ENCODE measurements at places on chromosomes 3 and 15.

- H3K36me3 ChIP-seq = no peaks in the 10 kb centered on the region
- H3K27ac ChIP-seq = no peak overlapping the region
- no peak overlapping the region for H3K4me3 ChIP-seq
- no peaks in the 10 kb centered on the region for H3K4me1 ChIP-seq
- no peak for DNase-seq
These were observed 14.9 kb downstream of the FAM162A start for GRCh38 chr3:122398920-122399319.

GRCh38 chr3:114519415-114519814 is 225.6 kb downstream of the TIGIT start:
- H3K36me3 ChIP-seq = no peaks in the 10 kb centered on the region
- H3K4me1 ChIP-seq = no peaks in the 10 kb centered on the region
- H3K4me3 ChIP-seq = no peak overlapping the region
- no peaks in the 10 kb centered on the region for H3K27me3 ChIP-seq
- no peak overlapping the region for H3K27ac ChIP-seq

DNA sequence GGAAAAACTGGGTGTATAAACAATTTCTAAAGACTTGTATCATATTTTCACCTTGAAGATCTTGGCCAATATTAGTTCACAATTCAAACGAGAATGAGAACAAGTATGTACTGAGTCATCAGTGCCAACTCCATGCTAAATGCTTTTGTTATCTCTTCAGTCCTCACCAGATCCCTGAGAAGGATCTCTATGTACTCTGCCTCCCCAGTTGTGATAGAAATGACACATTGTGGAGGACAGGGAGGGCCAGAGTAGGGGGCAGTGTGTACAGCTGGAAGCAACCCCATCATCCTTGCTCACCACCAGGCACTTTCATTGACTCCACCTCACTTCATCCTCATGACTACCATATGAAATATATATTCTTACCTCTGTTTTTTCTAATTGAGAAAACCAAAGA is 353.7 kb upstream of the SOX2 start:
- H3K36me3 ChIP-seq = no peaks in the 10 kb centered on the region
- no peak for DNase-seq
- no peak overlapping the region for H3K4me3 ChIP-seq
- H3K27ac ChIP-seq = no peak overlapping the region

GRCh38 chr15:52337198-52337853 is 41.7 kb upstream of the MYO5C start:
- H3K36me3 ChIP-seq = no peaks in the 10 kb centered on the region
- no peak overlapping the region for H3K27ac ChIP-seq
- no peak overlapping the region for H3K4me3 ChIP-seq
- H3K27me3 ChIP-seq = no peaks in the 10 kb centered on the region
- no peak for DNase-seq

DNA sequence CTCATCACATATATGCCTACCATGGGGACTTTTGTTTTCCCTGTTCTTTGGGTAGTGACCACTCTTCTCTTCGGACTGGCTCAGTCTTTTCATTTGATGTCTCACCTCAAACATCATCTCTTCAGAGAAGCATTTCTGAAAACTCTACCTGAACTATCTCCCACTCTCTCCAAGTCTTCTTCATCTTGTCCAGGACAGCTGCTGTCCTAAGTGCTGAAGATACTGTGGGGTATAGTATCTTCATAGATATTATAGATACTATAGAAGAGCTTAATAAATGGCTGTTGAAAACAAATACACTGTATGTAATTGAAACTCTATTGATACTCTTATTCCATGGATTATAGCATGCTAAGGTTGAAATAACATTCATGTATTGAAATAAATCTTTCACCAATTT is 672.3 kb downstream of the CADM2 start:
- no peaks in the 10 kb centered on the region for H3K27me3 ChIP-seq
- no peak for DNase-seq
- no peaks in the 10 kb centered on the region for H3K36me3 ChIP-seq

- H3K4me1 ChIP-seq = no peaks in the 10 kb centered on the region
- no peaks in the 10 kb centered on the region for H3K27me3 ChIP-seq
- H3K4me3 ChIP-seq = no peak overlapping the region
- no peaks in the 10 kb centered on the region for H3K36me3 ChIP-seq
- DNase-seq = no peak
These were observed 27.3 kb downstream of the LARP6 start for GRCh38 chr15:70826634-70827033.

GRCh38 chr15:43915631-43916325 is 89.0 kb downstream of the WDR76 start:
- H3K4me1 ChIP-seq = no peaks in the 10 kb centered on the region
- H3K4me3 ChIP-seq = no peak overlapping the region
- DNase-seq = peak; percentile 13
- no peaks in the 10 kb centered on the region for H3K27me3 ChIP-seq
- no peaks in the 10 kb centered on the region for H3K36me3 ChIP-seq
- H3K27ac ChIP-seq = no peak overlapping the region

DNA sequence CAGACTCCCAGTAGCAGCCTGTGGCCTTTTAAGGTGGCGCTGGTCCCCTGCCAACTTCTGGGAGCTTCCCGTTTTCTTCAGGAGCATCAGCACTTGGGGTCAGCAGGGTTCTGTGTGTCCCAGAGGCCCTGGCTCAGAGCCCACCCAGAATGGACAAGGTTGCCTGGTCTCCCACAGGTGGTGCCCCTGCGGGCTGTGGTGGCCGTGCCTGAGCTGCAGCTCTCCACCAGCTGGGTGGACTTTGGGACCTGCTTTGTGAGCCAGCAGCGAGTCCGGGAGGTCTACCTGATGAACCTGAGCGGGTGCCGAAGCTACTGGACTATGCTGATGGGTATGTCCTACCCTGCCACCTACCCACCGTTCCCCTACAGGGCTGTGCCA is 15.5 kb downstream of the ACAA1 start:
- H3K27me3 ChIP-seq = no peaks in the 10 kb centered on the region
- DNase-seq = no peak
- H3K27ac ChIP-seq = no peak overlapping the region

DNA sequence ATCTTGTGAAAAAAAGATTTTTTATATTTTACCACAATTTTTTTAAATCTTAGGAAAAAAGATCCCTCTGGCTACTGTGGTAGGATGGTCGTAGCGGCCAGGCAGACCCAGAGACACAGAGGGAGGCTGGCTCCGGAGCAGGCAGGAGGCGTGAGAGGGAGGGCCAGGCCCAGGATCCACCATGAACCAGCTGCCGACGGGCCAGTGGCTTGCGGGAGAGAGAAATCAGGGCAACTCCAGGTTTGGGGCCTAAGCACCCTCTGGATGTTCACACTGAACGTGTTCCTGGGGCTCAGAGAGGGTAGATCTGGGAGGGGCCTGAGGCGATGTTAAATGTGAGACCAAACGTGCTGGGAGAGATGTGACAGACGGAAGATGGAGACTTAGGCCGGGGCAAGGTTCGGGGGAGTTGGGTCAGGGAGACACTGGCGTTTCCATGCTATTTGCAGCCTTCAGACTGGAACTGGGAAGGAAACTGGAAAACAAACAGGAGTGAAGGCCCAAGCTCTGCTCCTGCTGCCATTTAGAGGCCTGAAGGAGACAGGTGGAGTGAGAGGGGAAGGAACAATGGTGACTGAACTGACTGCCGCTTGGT is 1.6 kb upstream of the VILL start:
- H3K4me1 ChIP-seq = no peaks in the 10 kb centered on the region
- no peak for DNase-seq
- H3K36me3 ChIP-seq = no peaks in the 10 kb centered on the region
- no peak overlapping the region for H3K4me3 ChIP-seq
- H3K27me3 ChIP-seq = no peaks in the 10 kb centered on the region

DNA sequence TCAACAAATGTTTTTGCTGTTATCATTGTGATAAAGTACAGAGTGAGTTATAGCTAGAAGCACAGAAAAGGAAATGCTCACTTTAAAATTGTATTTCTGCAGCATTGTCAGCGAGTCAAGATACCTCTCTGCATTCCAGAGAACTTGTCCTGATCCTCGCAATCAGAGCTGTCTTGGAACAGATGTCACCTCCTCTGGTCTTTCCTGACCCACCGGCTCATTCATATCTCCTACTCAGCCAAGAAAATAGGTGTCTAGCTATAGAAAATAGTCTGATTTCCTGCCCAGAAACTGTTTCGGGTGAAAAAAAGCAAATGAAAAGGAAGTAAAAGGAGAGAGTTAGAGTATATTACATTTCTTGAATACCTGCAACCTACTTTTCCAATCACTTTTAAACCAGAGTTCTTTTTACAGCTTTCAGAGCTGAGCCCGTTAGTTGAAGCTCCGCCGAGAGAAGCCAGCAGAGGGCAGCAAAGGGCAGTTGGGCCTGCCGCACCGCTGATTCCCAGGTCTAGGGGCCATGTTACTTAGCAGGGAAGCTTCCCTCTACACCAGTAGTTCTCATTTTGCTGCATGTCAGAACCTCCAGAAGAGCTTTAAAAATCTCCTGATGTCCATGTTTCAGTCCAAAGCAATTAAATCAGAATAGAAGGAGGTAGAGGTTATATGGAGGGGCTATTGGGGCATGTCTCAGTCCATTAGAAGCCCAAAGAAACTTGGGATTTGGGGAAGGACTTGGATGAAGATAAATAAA is 185.7 kb upstream of the THRB start:
- no peaks in the 10 kb centered on the region for H3K4me1 ChIP-seq
- no peaks in the 10 kb centered on the region for H3K36me3 ChIP-seq
- DNase-seq = peak; percentile 64
- H3K4me3 ChIP-seq = no peak overlapping the region

- no peak for DNase-seq
- H3K36me3 ChIP-seq = no peaks in the 10 kb centered on the region
- H3K27ac ChIP-seq = peak overlapping the region; percentile 58
- H3K4me1 ChIP-seq = no peaks in the 10 kb centered on the region
- H3K4me3 ChIP-seq = no peak overlapping the region
These were observed 85.3 kb upstream of the TNFSF10 start for GRCh38 chr3:172608575-172608974.

DNA sequence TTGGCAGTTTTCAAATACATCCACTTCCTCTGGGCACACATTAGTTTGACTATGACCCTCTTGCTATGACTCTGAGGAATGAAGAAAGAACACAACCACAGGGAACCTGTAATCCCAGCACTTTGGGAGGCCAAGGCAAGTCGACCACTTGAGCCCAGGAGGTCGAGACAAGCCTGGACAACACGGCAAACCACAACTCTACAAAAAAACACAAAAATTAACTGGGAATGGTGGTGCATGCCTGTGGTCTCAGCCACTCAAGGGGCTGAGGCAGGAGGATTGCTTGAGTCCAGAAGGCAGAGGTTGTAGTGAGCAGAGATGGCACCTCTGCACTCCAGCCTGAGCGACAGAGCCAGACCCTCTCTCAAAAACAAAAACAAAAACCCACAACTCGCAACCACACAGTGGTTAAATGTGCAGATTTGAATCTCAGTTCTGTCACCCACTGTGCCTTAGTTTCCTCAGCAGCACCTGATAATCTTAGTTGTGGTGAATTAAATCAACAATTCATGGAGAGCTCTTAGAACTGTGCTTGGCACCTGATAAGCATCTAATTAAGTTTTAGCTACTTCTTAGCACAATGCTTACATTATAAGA is 65.7 kb downstream of the MYLK start:
- H3K4me3 ChIP-seq = no peak overlapping the region
- H3K27ac ChIP-seq = no peak overlapping the region
- H3K36me3 ChIP-seq = no peaks in the 10 kb centered on the region
- peaks cover 7% of the 10 kb centered on the region for H3K4me1 ChIP-seq
- DNase-seq = no peak

DNA sequence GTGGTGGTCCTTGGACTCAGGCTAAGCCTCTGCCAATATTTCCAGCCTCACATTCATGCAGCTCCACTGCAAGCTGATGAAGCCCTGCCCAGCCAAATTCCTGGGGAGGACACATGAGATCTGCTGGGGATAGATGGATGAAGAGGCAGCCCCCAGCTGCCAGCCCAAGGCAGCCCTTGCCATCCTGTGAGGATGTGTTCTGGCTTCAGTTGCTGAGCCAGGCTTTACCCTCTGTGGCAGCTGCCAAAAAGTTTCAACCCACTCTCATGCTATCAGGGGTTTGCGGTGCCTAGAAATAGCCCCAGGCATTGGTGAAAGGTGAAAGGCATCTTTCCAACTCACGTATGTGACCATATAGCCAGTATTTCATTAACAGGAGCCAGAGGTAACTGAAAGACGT is 37.6 kb downstream of the C2CD4A start:
- no peak overlapping the region for H3K27ac ChIP-seq
- no peaks in the 10 kb centered on the region for H3K27me3 ChIP-seq
- no peaks in the 10 kb centered on the region for H3K36me3 ChIP-seq
- no peak overlapping the region for H3K4me3 ChIP-seq

DNA sequence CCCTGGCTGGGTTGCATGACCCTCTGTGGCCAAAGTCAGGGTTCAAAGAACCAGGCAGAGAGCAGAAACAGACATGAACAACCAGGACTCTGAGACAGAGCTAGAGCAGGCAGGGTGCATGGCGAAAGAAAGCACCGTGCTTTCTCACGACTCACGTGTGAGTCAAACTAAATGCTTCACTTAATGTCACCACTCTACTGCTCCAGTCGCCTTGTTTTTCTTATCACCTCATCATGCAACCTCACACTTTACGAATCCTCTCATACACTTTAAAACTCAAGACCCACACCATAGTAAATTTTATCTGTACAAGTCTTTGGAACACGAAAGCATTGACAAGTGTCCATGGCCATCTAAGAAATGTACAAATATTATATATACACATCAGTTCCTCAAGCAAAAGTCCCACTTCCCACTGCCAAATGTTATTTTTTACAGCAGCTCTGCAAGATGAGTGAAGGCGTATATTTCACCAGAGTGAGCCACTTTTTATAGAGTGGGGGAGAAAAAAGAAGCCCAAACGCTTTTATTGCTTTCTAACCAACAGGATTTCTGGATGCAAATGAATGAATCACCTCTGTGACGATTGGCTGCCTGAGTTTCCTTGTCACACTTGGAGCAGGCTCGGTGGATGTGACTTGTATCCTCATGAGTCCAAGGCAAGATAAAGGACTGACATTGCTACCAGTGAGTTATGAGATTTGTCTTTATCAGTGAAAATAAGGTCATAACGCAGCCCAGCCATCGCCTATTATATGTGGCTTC is 16.0 kb upstream of the MEGF11 start:
- no peak overlapping the region for H3K27ac ChIP-seq
- no peaks in the 10 kb centered on the region for H3K36me3 ChIP-seq
- H3K4me1 ChIP-seq = no peaks in the 10 kb centered on the region
- no peak overlapping the region for H3K4me3 ChIP-seq

DNA sequence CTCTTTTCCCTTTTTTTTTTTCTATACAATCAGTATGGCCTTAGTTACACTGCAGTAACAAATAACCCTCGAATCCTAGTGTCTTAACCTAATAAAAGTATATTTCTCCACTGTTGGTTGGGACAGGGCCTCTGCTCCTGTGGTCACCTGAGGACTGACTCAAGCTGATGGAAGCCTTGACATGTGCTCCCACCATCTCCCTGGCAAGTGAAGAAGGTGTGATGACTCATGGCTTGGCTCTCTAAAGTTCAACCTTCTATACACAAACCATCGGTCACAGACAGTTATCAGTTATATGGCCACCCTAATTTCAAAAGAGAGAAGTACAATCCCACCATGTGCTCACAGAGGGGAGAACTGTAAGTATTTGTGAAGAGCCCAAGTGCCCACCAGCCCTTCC is 65.8 kb upstream of the CACNA2D3 start:
- DNase-seq = no peak
- no peak overlapping the region for H3K27ac ChIP-seq
- no peak overlapping the region for H3K4me3 ChIP-seq
- no peaks in the 10 kb centered on the region for H3K4me1 ChIP-seq
- no peaks in the 10 kb centered on the region for H3K36me3 ChIP-seq
